ENCODE measurements at places on chromosomes 2 and 18. TPM values are rescaled to one million over a fixed set of nuclear protein-coding genes. Genes with fewer than 3 reads are reported as not detected.

KIDINS220 gene
- 19.1 TPM for total RNA-seq

SPP2 gene
- total RNA-seq: not detected

- H3K4me1 ChIP-seq: no peaks in the 10 kb centered on the region
- no peak for DNase-seq
- H3K4me3 ChIP-seq: no peak overlapping the region
- H3K27ac ChIP-seq: no peak overlapping the region
- H3K36me3 ChIP-seq: no peaks in the 10 kb centered on the region
Measured at GRCh38 chr2:133097666-133098065, 427.7 kb upstream of the LYPD1 start.

GRCh38 chr2:144267239-144267638, 252.7 kb downstream of the ZEB2 start:
- H3K27me3 ChIP-seq: no peaks in the 10 kb centered on the region
- H3K36me3 ChIP-seq: no peaks in the 10 kb centered on the region
- peaks cover 10% of the 10 kb centered on the region for H3K4me1 ChIP-seq
- no peak overlapping the region for H3K4me3 ChIP-seq
- no peak for DNase-seq
- H3K27ac ChIP-seq: no peak overlapping the region

DNA sequence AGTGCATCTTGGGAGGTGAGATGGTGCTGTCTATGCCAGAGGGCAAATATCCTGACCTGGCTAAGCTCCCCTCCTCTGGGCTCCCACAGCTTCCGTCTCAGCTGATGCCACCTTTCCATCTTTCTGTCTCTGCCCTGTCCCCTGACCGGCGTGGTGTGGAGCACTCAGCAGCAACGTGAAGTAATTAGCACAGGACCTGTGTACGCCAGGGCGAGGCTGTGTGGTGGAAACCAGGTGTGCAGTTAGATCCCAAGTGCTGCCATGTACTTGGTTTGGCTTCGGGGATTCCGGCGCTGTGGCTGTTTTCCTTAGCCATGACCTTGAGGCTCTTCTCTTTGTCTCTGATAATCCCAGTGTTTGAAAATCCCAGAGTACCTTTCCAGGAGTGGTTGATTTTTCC, 36.5 kb downstream of the COA5 start:
- no peaks in the 10 kb centered on the region for H3K36me3 ChIP-seq
- H3K4me1 ChIP-seq: no peaks in the 10 kb centered on the region
- no peak overlapping the region for H3K27ac ChIP-seq

DNA sequence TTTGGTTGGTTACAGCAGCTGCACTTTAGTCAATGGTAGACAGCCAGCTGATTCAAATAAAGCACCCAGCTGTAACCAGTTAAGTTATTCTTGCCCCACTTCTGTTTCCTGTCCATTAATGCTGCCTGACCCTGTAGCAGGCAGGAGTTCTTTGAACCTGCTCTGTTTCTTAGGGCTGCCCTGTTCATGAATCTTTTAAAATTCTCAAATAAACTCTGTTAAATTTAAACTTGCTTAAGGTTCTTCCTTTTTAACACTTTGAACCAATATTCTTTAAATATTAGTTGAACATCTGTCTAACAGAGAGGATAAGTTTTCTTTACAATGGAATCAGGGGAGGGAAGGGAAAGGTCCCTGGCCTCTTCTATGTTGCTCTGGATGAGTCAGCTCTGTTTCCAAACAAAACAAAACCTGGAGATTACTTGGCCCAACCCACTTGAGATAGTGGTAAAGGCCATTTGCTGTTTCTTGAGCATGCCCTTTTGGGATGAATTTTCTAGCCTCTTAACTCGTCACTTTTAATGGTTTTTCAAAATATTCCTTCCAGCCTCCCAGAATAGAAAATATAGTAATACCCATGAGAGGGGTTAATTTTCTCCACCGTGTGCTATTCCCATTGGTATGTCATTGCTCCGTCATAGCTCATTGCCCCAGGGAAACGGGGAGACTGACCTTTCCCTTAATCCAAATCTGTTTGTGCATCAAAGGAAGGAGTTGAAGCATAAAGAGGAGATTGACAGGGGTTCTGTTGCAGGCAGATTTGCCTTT, 112.1 kb upstream of the FHL2 start:
- no peak for DNase-seq
- no peaks in the 10 kb centered on the region for H3K36me3 ChIP-seq
- H3K4me3 ChIP-seq: no peak overlapping the region
- no peaks in the 10 kb centered on the region for H3K4me1 ChIP-seq
- H3K27me3 ChIP-seq: no peaks in the 10 kb centered on the region
- H3K27ac ChIP-seq: no peak overlapping the region

GRCh38 chr2:95385570-95385984, 16.9 kb upstream of the FAHD2A start:
- no peak overlapping the region for H3K27ac ChIP-seq
- DNase-seq: no peak
- no peaks in the 10 kb centered on the region for H3K36me3 ChIP-seq

- no peaks in the 10 kb centered on the region for H3K36me3 ChIP-seq
- DNase-seq: no peak
- H3K27ac ChIP-seq: no peak overlapping the region
- H3K4me1 ChIP-seq: no peaks in the 10 kb centered on the region
- no peak overlapping the region for H3K4me3 ChIP-seq
Measured at GRCh38 chr18:35964319-35964718, 8.2 kb upstream of the RMP24 start.

GRCh38 chr2:101473911-101474701, 806 bp downstream of the RFX8 start:
- no peak overlapping the region for H3K27ac ChIP-seq
- no peaks in the 10 kb centered on the region for H3K27me3 ChIP-seq
- H3K4me1 ChIP-seq: no peaks in the 10 kb centered on the region
- peak; percentile 13 for DNase-seq
- peak overlapping the region; percentile 57 for H3K4me3 ChIP-seq
- no peaks in the 10 kb centered on the region for H3K36me3 ChIP-seq

- no peak overlapping the region for H3K27ac ChIP-seq
- H3K36me3 ChIP-seq: no peaks in the 10 kb centered on the region
- H3K4me1 ChIP-seq: no peaks in the 10 kb centered on the region
- DNase-seq: no peak
Measured at GRCh38 chr2:225865468-225865867, 466.0 kb downstream of the NYAP2 start.

Data from pancreas (tissue), 10 donors.